ENCODE measurements at places on chromosomes 7 and 10. TPM values are rescaled to one million over a fixed set of nuclear protein-coding genes. Genes with fewer than 3 reads are reported as not detected.
A peak's percentile ranks its signal among the peaks of the same experiment; 100 is the strongest.

- DNase-seq = no peak
These were observed 123.9 kb downstream of the DNAJB6 start for GRCh38 chr7:157460721-157461120.

The ZP3 gene
- total RNA-seq = not detected

DNA sequence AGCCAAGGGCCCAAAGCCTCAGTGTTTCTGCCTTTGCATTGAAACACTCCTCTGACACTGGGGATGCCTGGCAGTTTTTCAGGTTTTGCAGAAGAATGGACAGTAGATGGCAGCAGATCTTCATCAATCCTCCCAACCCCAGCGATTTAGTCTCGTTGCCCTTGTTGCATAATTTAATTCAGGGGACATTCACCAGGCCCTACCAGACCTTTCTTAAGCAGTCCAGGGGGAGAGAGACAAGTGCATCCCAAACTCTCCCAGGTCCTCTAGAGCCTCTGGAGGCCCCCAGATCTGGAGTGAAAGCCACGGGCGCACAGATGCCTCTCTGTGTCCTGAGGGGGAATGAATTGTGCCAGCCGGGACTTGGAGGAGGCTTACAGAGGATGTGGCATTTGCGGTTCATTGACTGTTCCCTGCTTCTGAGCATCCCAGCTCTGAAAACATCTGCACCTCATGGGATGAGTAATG lies 29.6 kb downstream of the MINDY4 start:
- DNase-seq = peak; percentile 84

The CARD11 gene
- 5.3 TPM for total RNA-seq

DNA sequence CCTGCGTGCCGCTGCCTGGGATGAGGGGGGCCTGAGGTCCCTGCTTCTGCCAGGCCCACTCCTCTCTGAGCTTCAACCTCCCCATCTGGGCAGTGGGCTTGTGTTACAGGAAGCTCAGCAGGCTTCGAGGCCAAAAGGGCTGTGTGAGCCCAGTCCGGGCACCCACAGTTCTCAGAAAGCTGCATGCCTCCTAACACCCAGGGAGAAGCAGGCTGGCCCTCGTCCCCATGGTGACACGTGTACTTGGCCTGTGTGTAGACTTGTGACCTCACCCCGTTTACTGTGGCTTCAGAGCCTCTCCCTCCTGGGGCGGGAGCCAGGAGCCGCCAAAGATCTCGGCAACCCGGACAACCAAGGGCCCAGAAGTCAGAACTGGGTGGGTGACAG lies 2.2 kb upstream of the GRIFIN start:
- no peak for DNase-seq

DNA sequence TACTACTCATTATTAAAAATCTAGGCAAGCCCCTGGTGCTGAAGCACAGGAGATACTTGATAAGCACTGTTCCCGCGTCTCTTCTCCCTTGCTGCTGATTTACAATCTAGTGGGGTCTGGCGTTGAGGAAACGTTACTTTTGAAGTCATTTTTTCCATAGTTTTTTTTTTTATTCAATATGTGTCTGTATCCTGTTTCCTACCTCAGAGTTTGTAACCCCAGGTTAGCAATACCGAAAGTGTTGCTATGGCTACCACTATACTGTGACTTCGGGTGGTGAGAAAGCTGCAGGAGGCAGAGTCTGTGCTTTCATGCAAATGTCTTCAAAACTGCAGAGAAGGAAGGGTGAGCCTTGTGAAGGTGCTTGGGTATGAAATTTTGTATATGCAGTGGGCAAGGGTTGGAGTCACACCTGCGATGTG lies 458.8 kb upstream of the GHITM start:
- DNase-seq = no peak

DNA sequence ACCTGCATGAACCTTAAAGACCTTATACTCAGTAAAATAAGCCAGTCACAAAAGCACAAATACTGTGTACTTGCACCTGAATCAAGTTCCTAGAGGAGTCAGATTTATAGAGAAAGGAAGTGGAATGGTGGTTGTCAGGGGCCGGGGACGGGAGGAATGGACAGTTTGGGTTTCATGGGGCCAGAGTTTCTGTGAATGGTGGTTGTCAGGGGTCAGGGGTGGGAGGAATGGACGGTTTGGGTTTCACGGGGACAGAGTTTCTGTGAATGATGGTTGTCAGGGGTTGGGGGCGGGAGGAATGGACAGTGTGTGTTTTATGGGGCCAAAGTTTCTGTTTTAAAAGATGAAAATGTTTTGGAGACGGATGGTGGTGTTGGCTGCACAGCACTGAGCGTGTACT lies 260.0 kb upstream of the MKI67 start:
- no peak for DNase-seq

DNA sequence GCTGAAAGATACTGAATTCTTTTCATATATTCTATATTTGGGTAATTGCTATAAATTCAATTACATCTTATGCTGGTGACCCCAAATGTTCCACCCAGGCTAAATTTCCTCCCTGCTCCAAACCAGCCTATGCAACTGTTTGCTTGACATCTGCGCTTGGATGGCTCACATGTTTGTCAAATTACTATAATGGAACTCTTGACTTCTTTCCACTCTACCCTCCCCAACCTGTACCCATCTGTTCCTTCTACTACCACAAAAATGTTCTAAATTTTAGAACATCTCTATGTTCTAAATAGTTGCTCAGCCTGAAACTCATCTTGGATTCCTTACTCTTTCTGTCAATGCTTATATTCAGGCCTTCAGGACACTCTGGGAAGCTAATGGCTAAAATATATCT lies 249.9 kb upstream of the SMIM30 start:
- DNase-seq = no peak

GRCh38 chr7:641966-642365 lies 84.5 kb upstream of the DNAAF5 start:
- no peak for DNase-seq

The RASA4B gene
- total RNA-seq = 0.52 TPM

GRCh38 chr10:26508016-26508415 lies 69.9 kb downstream of the APBB1IP start:
- no peak for DNase-seq

- DNase-seq = no peak
These were observed 9.0 kb downstream of the ADGRA1 start for GRCh38 chr10:133096616-133097269.

DNA sequence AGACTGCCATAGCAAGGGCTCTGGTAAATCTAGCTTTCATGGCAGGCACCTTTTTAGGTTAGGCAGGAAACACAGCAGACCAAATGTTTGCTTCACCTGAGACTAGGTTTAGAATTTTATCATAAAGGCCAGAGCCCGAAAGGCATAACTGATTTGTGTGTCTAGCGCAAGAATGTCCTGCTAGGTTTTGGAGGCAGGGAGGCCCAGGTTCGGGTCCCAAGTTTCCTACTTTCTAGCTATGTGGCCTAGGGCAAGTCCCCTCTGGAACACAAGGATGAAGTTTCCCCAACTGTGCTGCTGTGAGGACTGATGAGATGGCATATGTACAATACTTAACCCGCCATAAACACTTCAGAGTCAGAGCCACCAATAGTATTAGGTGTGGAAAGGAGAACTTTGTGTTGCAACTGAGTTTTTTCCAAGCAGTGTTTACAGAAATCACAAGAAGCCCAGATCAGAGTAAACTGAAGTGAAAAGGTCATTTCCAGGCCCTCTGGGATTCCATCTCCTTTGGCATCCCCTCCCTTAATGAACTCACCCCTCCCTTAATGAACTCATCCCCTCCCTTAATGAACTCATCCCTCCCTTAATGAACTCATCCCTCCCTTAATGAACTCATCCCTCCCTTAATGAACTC lies 244.9 kb downstream of the SKAP2 start:
- DNase-seq = no peak

The OR2A1 gene
- not detected for total RNA-seq

The TMEM130 gene
- total RNA-seq = 0.90 TPM

GRCh38 chr10:78524941-78525340 lies 491.3 kb downstream of the RPS24 start:
- DNase-seq = no peak

The MLLT10 gene
- total RNA-seq = 61.6 TPM

DNA sequence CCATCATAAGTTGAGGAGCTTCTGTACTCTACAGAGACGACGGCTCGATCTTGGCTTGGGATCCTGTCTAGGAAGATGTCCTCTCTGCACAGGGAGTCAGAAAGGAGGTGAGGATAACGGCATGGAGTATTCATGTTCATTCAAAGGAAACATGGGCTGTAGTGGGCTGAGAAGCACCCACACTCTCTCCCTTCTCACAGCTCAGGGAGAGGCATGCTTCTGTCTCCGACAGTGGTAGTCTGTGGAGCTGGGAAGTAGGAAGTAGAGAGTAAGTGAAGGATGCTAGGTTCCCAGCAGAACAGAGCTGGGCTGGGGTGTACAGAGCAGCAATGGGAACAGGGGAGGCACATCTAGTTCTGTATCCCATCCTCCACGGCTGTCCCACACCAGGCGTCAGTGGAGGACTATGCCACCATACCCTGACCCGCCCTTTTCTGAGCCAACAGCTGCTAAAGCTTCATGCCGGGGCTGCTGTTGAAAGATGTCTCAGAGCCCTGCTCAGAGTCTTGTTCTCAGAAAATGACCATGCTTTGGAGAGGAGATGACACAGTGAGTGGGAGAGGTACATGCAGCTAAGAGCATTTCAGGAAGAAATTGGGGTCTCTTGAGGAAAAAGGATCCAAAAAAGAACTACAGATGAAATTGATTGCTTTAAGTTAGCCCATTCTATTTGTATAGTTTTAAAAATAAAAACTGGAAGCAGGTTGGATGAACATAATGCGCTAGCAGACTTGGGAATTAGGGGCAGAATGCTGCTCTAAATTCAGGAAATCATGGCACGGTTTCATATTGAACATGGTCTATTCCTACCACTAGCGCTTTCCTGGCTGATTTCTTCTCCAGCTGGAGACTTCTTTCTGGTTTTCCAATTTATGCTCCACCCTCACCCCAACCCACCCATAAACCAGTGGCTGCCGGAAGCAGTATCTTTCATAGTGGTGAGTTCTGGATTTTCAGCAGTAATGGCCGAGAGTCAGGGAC lies 138.6 kb downstream of the CHN2 start:
- no peak for DNase-seq

- no peak for DNase-seq
These were observed 22.7 kb upstream of the TMEM254 start for GRCh38 chr10:80055760-80056159.

DNA sequence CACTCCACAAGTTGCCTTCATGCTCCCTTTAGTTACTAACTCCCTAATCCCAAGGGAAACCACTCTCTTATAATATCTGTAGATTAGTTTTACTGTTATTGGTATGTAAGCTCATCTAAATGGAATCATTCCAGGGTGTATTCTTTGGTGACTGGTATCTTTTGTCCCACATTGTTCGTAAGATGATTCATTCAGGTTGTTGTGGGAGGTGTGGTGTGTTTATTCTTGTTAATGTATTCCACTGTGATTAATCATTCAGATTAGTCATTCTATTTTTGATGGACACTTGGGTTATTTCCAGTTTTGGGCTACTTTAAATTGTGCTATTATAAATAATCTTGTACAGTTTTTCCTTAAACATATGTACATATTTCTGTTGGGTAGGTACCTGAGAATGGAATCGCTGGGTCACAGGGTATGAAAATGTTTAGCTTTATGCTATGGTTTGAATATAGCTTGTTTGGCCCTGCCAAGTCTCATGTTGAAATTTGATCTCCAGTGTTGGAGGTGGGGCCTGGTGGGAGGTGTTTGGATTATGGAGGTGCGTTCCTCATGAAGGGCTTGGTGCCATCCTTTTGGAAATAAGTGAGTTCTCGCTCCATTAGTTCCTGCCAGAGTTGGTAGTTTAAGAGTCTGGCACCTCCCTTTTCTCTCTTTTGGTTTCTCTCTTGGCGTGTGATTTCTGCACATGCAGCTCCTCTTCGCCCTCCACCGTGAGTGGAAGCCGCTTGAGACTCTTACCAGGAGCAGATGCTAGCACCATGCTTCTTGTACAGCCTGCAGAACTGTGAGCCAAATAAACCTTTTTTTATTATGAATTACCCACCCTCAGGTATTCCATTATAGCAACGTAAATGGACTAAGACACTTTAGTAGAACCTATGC lies 13.8 kb downstream of the BTRC start:
- no peak for DNase-seq

DNA sequence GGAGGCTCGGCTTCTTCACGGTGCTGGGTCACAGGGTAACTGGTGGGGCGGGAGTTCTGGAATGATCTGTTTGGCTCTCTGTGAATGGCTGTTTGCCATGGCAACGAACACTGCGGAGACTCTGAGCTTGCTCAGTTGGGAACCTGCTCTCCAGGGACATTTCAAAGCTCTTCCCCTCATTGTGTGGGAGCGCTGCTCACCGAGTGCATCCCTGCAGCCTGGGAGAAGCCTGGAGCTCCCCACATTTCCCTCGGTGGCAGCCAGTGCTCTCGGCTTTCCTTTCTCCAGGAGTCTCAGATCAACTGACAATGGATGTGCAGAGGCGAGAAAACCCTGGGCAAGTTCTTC lies 57.6 kb upstream of the CACUL1 start:
- DNase-seq = no peak

The PRRT4 gene
- total RNA-seq = 1.2 TPM

- DNase-seq = no peak
These were observed 275.0 kb upstream of the BMPER start for GRCh38 chr7:33630359-33630758.

GRCh38 chr10:12724807-12725579 lies 276.5 kb downstream of the CCDC3 start:
- DNase-seq = no peak

GRCh38 chr10:89245802-89246201 lies 5.8 kb downstream of the LIPA start:
- no peak for DNase-seq

The VWA2 gene
- 12.3 TPM for total RNA-seq

GRCh38 chr7:69630292-69630691 lies 32.0 kb downstream of the AUTS2 start:
- no peak for DNase-seq

DNA sequence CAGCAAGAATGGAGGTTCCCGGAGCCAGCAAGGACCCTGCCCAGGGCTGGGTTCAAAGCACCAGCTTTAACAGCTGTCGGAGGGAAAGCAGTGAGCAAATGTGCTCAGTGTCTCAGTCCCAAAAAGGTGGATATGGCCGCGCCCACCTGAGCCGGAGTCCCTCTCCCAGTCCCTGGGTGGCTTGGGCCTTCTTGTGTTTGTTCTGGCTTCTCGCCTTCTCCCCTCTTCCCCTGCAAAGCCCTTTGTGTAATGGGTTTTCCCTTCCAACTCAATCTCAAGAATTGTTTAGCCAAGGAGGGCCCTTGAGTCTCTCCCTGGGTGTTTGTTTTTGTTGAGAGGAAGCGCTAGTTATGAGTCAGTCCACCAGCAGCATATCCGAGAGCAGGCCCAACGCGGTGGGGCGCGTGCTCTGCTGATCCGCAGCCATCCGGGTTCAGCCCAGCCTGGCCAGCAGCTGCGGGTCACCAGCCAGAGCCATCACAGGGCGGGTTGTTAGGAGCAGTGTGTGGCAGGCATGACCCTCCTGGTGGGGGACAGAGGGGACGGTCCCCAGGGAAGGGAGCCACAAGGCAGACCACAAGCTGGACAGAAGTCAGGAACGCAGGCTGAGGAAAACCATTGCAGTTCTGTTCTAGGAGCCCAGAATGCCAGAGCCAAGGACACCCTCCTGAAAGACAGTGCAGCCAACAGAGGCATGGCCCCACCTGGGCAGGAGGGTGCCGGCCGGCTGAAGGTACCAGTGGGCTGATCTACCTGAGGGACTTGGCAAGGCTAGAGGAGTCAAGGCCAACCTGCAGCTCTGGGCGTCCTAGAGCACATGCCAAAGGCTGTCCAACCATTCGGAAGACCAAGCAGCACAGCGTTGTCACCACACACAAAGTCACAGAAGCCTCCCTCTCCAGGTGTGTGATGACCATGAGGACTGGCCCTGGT lies 21.3 kb downstream of the CALML3 start:
- DNase-seq = peak; percentile 53

GRCh38 chr10:107545717-107546116 lies 381.2 kb upstream of the SORCS1 start:
- no peak for DNase-seq

All from hepatocyte (in vitro differentiated cells).